ENCODE measurements at places on chromosomes 5 and 9. TPM values are rescaled to one million over a fixed set of nuclear protein-coding genes. Genes with fewer than 3 reads are reported as not detected.

DNA sequence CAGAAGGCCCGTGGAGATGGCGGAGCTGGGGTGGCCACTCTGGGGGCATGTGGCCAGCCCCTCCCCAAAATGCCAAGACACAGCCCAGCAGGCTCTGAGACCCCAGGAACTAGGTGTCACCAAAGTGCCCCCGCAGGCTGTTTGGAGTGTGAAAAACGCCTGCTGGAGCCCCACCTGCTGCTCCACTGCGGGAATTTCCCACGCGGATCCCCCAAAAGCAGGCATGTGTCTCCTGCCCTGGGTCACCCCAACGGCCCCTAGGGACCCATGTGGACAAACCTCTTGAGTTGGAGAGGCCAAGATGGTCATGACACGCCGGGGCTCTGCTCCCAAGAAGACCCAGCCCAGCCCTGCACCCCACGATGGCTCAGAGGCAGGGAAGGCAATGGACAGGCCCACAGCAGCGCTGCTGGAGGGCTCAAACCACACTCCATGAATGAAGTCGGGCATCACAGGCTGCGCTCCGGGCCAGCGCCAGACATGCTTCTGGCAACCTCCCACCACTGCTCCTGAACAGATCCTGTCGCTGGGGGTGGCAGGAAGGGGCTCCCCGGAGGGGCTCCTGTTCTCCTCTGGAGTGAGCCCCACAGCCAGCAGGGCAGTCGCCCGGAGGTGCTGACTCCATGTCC is 15.3 kb downstream of the NOTCH1 start:
- no peak for DNase-seq

DNA sequence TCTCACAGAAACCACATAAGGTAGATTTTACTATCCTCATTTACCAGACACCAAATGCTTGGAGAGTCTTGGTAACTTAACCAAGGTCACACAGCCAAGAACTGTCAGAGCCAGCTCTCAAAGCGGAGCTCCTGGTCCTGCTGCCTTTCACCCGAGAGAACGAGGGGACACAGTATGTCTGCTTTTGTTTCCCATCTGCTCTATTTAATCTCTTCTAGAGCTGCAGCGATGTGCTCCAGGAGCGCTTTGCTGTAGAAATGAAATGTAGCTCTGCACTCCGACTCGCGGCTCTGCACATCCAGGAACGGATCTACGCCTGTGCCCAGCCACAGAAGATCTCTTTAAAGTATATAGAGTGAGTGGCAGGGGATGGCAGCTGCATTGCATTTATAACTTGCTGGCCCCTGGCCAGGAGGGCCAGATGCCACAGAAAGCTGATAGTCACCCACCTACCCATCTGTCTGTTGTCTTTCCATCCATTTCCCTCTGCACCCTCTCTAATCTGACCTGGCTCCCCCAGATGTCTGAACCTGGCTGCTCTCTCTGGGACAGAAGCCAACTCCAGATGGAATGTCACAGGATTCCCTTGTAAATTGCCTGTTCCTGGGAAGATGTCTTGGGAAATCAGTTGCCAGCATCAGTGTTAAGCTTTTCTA is 21.4 kb upstream of the TRMT10B start:
- no peak for DNase-seq

- DNase-seq, result no peak
Observed at GRCh38 chr5:81006947-81007636, 46.9 kb downstream of the RASGRF2 start.

DNA sequence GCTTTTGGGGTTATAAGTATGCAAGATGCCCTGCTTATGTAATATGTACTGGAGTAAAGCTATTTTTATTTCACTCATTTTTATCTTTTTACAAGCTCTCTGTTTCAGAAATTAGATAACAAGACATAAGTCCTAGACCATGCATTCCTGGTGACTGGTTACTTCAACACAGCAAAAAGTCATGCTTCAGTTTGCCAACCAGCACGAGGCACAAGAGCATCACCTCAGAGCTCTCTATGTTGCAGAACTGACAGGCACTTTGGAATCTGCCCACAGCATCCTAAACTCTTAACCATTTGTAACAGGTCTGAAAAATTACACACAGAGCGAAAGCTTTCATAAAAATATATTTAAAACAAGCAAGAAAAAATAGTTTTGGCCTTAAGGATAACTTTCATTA is 112.8 kb downstream of the MARCHF11 start:
- no peak for DNase-seq

DNA sequence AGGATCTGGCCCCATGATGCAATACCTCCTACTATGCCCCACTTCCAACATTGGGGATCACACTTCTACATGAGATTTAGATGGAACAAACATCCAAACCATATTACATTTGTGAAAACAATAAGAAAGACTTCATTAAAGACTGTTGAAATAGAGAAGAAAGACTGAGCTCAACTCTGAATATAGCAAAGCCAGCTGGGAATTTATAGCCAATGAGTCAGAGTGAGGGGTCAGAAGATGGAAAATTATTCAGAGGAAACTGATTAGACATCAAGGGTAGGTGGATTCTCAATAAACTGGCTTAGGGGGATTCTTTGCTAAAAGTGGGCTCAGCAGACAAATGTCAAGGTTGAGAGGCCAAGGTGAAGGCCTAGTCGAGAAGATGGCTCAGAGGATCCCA is 25.6 kb downstream of the BTF3 start:
- DNase-seq, result no peak

GRCh38 chr5:102196481-102196880 is 99.6 kb downstream of the SLCO4C1 start:
- DNase-seq, result peak; percentile 17

- no peak for DNase-seq
Observed at GRCh38 chr5:143331956-143332355, 71.5 kb downstream of the NR3C1 start.

DNA sequence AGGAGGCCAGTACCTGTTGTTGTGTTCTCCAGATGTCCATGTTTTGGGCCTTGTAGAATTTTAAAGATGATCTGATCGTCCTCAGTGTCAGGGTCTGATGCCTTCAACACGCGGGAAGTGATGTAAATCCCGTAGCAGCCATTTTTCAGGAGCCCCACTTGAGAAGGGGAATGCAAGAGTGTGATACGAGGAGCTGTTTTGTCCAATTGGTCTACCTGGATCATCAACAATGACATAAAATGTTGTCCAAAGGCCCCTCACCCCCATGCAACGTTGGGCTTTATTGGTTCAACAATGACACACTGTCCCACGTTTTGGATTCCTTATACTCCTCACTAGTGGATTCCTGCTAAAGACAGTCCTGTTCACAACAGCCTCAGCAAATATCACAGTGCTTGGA is 48.1 kb upstream of the CER1 start:
- DNase-seq, result no peak

DNA sequence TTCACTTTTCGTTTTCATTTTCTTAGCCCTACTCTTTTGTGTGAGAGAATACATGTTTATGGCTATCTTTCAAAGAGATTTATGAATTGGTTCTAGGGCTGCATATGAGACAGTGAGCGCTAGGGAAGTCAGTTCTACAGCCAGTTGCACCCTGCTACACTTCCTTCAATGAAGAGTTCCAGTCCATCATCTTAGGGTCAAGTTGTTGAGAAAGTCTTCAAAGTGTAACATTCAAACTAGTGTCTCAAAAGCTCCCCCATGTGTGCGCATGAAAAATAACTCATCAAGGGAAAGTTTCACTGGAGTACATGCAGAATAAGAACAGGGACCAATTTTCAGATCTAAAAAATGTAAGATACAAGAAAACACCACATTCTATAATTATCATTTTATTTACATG is 317.2 kb downstream of the DEPDC1B start:
- no peak for DNase-seq

DNA sequence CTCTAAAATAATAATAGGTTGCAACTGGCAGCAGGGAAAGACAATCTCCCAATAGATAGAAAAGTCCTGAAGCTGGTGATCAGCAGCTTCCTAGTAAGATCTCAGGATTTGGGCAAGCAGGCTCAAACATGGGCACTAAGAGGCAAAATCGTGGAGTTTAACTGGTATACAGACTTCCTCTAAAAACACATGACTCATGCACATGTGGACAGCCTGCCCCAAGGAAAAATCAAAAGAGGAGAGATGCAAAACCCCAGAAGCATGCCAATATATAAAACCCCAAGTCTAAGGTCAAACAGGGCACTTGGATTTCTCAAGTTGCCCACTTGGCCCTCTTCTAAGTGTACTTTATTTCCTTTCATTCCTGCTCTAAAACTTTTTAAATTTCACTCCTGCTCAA is 62.8 kb downstream of the CDKN2A start:
- DNase-seq, result no peak

- no peak for DNase-seq
Observed at GRCh38 chr5:10279925-10280720, 27.6 kb downstream of the CMBL start.

DNA sequence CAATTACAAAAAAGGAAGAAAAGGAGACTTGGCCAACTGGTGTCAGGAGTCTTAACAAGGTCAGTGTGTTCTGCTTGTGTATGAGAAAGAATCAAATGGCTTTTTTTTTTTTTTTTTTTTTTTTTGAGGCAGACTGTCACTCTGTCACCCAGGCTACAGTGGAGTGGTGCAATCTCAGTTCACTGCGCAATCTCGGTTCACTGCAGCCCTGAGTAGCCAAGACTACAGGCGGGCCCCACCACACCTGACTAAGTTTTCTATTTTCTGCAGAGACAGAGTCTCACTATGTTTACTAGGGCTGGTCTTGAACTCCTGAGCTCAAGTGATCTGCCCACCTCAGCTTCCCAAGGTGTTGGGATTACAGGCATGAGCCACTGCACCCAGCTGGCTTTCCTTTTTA is 3.1 kb upstream of the IL7R start:
- peak; percentile 52 for DNase-seq

- DNase-seq, result no peak
Observed at GRCh38 chr5:62042007-62042406, 264.0 kb upstream of the KIF2A start.

- DNase-seq, result no peak
Observed at GRCh38 chr5:2311851-2312250, 429.1 kb upstream of the IRX4 start.

DNA sequence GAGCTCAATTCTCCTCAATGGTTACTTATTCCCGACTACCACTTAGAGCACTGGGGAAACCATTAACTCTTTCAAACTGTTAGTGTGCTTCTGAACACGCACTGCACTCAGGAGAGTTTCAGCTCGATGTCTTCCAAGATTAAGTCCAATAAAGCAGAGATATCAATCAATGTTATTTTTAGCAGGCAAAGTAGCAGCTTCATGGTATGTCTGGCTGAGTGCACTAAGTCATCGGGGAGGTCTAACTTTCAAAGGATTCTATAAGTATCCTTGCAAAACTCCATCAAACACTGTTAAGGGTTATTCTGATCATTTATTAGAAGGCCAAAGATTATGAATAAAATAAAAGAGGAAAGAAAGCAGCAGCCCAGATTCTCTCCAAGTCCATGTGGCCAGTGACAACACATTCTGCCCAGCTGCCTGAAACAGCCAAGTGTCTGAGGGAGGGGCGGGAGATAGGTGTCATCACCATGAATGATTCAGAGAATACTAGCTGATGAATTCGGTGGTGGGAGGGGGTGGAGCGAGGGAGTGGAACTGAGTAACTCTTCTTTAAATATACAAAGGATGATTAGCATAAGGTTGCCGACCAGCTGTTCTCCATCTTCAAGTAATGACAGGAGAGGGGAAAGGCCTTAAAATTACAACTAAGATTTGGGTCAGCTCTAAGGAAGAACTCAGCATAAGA is 21.3 kb downstream of the NREP start:
- no peak for DNase-seq

GRCh38 chr9:74645007-74645639 is 148.0 kb downstream of the RORB start:
- DNase-seq, result no peak

GRCh38 chr5:57524348-57525060 is 41.9 kb upstream of the ACTBL2 start:
- DNase-seq, result no peak

The DDX4 gene
- total RNA-seq, result not detected

The GPR21 gene
- 1.6 TPM for total RNA-seq

The SV2C gene
- total RNA-seq, result 0.51 TPM

The ACTBL2 gene
- not detected for total RNA-seq

The SHB gene
- total RNA-seq, result 29.7 TPM

The PCA3 gene
- not detected for total RNA-seq

The PAPPA gene
- total RNA-seq, result 1.0 TPM

The LHX2 gene
- not detected for total RNA-seq

The PKD2L2 gene
- not detected for total RNA-seq

The C5orf63 gene
- total RNA-seq, result 1.9 TPM
